ENCODE measurements at places on chromosomes 5 and 9.

GRCh38 chr9:135504262-135505243 is 4.1 kb downstream of the MRPS2 start:
- DNase-seq, result peak; percentile 84

DNA sequence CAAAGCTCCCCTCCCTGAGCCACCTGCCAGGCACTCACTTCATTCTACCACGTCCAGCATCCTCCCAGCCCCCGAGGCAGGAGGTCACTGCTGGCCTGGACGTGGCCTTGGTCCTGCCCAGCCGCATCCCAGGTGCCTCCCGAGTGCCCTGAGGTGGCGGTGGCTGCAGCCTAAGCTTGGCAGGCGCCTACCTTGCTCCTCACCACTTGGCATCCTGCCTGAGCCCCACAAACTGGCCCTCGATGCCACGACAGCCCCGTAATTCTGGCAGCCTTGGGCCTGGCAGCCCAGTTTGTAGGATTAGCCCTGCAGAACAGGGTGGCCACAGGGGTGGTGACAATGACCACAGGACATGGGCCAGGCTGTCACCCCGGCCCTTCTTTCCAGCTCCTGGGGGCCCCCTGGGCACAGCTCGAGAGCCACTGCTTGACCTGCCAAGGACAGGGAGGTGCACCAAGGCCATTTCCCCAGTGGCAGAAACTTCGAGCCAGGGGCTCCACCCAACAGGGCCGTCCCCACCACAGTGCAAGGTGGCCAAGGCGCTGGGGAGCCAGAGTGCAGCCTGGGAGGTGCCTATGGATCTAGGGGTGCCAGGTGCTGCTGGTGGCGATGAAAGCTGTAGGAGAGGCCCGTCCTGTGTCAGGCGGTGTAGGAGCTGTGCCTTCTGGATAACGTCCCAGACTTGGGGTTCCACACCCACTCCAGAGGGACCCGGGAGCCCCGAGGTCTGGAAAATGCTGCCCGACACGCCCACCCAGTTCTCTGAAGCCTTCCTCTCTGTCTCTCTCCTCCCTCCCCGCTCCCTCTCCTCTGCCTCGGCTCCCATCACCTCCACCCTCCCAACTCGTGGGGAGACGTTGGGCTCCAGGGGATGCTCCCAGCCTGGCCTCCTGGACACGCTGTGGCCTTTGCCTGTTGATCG is 18.4 kb downstream of the NKD2 start:
- no peak for DNase-seq

DNA sequence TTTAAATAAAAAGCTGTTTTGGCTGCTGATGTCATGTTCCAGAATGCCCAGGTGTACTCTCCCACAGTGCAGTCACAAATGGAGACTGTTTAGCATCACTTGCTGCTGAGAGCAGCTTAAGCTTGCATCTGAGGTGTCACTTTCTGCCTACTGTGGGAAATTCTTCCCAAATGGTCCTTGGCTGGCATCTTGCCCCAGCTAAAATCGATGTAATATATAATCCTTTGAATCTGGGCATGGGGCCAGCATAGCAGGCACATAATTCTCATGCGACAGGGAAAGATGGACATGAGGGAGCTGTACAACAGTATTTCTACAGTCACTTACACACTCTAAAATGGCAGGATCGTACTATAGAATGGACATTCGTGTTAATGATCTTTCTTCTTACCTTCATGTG is 144.3 kb downstream of the MACIR start:
- DNase-seq, result no peak

- no peak for DNase-seq
These were observed 45.8 kb downstream of the TMEM167A start for GRCh38 chr5:83031381-83031780.

DNA sequence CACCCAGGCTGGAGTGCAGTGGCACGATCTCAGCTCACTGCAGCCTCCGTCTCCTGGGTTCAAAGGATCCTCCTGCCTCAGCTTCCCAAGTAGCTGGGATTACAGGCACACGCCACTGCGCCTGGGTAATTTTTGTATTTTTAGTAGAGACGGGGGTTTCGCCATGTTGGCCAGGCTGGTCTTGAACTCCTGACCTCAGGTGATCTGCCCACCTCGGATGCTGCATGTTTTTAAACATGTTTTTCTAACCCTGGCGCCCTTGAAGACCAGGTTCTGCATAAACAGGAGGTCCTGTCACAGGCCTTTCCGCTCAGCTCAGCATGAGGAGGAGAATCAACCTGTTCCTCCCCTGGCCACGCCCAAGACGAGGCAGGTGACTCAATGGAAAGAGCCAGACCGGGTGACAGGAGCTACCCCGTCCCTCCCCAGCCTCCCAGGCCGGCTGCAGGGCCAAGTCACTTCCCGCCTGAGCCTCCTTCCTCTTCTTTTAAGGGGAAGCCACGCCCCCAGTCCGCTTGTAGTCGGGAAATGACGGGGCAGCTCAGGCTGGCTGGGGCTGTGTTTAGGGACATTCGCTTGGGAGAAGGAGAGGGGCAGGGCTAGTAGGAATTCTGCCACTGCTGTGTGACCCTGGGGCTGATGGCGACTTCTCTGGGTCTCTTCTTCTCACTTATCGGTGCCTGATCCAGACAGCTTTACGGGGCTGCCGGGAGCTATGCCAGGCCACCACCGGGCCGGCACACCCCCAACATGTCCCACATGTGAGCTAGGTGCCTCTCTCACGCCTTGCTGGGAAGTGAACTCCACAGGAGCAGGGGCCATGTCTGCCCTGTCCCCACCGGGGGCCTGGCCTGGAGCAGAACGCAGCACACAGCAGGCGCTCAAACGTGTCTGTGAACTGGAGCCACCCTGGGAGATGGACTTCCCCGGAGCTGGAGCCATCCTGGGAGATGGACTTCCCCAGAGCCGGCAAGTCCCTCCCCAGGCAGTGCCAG is 6.1 kb downstream of the NOTCH1 start:
- DNase-seq, result peak; percentile 97

DNA sequence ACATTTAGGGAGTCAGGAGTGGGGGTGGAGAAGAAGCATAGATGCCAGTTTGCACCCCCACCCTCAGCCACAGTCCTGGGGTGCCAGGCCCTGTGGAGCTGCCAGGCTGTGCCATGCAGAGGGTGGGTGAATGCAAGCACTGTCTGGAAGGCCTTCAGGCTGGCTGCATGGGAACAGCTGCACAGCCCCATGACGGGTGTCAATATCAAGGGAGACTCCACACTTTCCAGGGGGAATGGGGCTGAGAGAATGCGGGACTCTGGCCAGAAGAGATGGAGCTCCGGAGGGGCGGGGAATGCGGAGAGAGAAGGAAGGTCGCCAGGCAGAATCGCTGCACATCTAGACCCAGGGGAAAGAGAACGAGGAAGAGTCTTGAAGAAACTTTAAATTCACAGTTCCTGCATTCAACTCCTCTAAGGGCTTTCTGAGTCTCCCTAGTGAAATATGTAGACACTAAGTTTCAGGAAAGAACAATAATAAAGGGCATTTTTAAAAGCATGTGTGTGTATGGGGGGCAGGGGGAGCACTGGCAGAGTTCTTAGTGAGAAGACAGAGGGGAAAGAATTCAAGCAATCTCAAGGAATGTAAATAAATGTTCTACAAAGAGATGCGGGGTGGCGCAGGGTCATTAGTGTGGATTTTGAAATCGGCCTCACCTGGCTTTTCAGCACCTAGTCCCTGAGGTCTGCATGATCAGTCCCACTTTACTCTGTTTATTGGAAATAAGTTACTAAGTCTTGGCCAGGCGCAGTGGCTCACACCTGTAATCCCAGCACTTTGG is 59.1 kb downstream of the BOD1 start:
- no peak for DNase-seq

- no peak for DNase-seq
These were observed 172.2 kb downstream of the APBA1 start for GRCh38 chr9:69499959-69500358.

- DNase-seq, result no peak
These were observed 2.1 kb downstream of the NPR2 start for GRCh38 chr9:35793461-35793860.

- no peak for DNase-seq
These were observed 71.2 kb downstream of the WDR41 start for GRCh38 chr5:77420940-77421339.

DNA sequence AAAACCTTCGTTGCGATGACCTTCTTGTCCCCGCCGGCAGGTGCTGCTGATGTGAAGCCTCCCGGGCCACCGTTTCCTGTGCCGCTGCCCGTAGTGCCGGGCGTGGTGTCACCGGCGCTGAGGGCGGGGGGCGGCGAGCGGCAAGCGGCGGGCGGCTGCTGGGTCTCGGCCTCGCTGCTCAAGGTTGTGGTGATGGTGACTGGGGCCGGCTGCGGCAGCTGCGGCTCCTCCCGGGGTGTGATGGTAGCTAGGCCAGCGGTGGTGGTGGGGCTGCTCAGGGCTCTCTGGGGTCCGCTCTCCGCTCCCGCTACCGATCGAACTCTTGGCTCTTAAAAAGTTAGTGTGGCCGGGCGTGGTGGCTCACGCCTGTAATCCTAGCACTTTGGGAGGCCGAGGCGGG is 36.0 kb upstream of the PTPN3 start:
- no peak for DNase-seq

DNA sequence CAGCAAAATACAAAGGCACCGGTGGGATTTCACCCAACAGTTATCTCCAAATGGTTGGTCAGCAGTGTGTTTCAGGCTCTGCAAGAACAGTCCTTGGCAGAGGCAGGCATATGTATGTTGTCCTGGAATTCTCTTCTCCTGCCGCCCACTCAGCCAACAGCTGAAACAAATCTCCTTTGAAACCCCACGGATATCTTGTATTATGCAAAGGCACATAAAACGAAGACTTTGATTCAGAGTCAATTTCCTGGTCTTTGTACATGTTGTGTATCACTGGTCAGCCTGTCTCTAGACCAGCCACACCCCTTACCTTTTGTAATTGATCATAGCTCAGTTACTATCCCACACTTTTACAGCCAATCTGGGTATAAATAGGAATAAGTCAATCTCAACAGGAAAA is 29.2 kb downstream of the FREM1 start:
- DNase-seq, result no peak

DNA sequence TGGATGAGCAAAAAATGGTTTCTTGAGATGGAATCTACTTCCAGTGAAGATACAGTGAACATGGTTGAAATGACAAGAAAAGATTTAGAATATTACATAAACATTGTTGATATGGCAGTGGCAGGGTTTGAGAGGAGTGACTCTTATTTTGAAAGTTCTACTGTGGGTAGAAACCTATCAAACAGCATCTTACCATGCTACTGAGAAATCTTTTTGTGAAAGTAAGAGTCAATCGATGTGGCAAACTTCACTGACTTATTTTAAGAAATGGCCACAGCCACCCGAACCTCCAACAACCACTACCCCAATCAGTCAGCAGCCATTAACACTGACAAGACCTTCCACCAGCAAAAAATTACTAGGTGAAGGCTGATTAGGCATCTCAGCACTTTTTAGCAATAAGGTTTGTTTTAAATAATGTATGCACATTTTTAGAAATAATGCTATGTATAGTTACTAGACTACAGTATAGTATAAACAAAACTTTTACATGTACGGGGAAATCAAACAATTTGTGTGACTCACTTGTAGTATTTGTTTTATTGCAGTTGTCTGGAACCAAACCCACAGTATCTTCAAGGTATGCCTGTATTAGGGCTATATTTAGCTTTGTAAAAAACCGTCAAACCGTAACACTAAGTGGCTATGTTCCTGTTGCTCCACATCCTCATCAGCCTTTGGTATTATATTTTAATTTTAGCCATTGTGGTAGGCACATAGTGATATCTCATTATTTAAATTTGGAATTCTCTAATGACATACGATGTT is 30.6 kb upstream of the ADAMTS6 start:
- no peak for DNase-seq

- DNase-seq, result no peak
These were observed 187.2 kb upstream of the ZNF462 start for GRCh38 chr9:106675780-106676179.

- no peak for DNase-seq
These were observed 410.5 kb downstream of the TMEM38B start for GRCh38 chr9:106104887-106105286.

GRCh38 chr9:17389026-17389425 is 189.8 kb upstream of the SH3GL2 start:
- DNase-seq, result no peak

Data from activated effector memory CD4-positive, alpha-beta T cell treated with anti-CD3 and anti-CD28 coated beads, Interleukin-2, amount 50 U/mL, for 16 hours (primary cell).